ENCODE measurements at places on chromosomes 3 and 15.

DNA sequence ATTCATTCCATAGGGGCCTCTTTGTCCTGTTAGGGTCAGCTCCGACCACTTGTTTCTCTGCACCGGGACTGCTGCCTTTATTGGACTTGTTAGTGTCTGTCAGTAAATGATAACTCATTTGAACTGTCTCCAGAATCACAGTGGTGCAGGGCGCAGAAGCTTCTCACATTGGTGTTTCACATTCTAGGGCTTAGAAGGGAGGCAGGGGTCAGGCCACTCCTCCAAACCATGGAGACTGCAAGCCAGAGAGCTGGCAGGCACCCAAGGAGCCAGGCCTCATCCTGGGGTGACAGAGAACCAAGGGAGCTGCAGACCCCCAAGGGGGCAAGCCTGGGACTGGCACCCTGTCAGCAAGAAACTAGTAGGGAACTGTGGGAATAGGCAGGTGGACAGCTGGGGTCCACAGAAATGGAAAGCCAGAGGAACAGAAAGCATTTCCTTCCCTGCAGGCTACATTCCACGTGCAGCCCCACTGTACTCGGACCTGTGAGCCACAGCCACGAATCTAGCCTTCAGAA is 49.1 kb downstream of the CCNL1 start:
- DNase-seq, result no peak

GRCh38 chr15:61524545-61524944 is 295.4 kb upstream of the RORA start:
- DNase-seq, result no peak

DNA sequence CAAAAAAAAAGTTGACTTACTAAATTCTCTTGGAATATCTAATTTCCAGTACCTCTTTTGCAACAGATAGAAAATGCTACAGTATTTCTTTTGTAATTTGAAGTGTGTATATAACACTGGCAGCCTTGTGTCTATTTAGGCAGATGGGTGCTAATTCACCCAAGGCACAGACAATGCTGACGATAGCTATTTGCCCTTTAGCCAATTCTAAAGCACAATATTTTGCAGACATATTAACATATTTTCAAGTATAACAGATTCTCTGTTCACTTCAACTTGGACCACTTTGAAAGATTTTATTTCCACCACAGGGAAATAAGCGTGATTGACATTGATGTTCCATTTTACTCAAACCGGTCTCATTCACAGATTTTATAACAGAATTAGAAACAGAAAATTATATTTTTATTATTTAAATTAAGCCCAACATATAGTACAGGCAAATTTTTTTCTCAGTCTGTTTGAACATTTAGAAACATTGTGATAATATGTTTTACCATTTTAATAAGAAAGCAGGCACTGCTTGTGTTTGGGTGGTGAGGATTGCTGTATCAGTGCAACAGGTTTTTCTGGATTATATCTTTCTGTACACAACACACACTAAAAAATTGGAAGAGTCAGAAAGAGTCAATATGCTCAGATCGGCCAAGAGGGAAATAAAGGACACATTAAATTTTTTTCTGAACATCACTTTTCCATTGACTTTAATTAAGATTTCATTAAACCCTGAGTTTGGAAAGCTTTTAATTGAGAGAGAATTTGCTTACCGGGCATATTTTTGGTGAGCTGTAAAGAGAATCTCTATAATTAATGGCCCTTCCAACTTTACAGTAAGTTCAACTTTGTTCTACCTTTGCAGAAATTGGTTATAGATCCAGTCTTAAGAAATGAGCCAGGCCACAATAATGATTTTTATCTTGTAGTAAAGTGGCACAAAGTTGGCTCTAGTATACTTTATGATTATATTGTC is 327.3 kb upstream of the NR2F2 start:
- no peak for DNase-seq

GRCh38 chr3:103499967-103500366 is 1065.2 kb downstream of the ZPLD1 start:
- no peak for DNase-seq

DNA sequence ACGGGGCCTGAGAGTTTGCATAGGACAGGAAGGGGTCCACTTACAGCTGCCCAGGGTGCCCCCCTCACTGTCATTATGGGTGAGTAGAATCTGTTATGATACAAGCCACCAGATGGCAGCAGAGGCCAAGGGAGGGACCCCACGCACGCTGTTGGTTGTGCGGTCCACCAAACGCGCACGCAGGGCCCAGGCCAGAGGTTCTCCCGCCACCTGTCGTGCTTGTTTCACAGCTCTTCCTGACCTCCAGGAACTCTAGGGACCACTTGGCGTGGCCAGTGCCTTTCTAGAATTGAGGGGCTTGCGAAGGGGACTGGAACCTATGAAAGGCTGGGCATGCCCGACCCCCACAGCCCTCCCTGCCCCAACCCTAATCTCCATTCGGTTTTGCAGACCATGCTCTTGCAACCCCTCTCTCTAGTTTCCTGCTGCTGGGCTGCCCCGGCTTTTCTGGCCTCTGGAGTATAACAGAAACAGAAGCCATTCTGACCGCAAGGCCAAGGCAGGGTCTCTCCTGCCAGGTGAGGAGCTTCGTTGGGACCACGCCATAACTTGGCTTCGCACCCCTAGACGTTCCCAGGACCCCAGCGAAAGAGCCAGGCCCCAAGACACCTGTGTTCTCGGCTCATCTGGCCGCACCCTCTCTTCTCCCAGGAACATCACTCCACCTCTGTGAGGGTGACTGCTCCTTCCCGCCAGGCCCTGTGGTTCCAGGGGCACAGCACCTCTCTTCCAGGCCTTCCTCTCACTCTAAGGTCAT is 46.0 kb downstream of the ALDH1L1 start:
- DNase-seq, result peak; percentile 10

GRCh38 chr3:52317208-52318000 is 1.3 kb downstream of the DNAH1 start:
- DNase-seq, result peak; percentile 72

DNA sequence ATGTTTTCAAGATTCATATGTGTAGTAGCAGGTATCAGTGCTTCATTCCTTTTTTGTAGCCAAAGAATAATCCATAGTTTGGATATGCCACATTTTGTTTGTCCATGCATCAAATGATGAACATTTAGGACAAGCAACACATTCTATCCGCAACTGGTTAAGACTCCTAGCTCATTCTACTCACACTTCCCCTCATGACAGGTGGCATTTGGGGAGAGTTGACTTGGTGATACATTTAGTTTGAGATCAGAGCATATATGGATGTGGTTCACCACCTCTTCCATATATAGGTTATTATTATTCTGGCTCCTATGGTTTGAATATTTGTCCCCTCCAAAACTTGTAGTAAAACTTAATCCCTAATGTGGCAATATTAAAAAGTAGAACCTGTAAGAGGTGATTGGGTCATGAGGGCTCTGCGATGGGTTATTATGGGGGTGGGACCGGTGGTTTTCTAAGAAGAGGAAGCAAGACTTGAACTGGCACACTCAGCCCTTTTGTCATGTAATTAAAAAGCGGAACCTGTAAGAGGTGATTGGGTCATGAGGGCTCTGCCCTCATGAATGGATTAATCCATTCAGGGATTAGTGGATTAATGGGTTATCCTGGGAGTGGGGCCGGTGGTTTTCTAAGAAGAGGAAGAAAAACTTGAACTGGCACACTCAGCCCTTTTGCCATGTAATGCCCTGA is 75.3 kb upstream of the HRH1 start:
- peak; percentile 18 for DNase-seq

DNA sequence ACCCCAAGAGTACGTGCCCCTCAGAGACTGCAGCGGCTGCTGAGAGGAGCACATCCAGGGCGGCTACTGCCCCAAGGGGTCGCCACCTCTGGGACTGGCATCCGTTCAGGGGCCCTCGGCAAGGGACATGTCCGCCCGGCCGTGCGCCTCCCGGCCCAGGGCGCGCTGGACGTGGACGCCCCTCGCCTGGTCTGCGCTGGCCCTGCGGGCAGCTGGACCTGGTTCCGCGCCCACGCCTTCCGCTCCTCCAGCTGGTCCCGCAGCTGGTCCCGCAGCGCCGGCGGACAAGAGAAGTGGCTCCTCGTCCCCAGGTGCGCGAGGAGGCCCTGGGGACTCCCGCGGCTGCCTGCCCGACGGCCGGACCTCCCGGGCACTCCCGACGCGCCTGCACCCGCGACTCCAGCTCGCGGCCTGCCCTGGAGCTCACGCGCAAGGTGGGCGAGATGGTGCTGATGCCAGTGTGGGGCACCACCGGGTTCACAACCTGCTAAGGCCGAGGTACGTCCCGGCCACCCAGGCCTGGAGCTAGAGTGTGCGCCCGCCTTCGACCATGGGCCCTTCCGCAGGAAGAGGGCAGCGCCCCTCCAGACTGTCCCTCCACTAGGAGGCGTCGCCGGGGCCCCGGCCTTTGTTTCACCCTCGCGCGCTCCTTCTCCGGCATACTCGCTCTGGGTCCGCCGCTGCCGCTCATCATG is 14.4 kb upstream of the GP9 start:
- no peak for DNase-seq

DNA sequence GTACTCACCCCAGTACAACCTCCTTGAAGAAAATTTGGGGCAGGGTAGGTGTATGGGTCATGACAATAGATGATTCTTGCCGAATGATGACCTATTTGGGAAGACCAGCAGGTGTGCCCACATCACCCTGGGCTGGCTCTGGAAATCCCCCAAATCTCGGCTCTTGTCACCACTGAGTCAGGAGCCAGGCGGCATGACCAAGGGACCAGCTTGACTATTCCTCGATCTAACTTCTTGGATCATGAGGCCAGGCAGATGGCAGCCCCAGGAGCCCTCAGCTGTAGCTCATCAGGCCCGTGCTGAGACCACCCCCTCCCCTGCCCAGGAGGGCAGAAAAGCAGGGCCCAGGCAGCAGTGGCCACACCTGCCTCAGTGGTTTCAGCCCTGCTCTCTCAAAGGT is 9.2 kb upstream of the MUC4 start:
- no peak for DNase-seq

GRCh38 chr3:194395212-194395611 is 3.9 kb downstream of the GP5 start:
- DNase-seq, result no peak

DNA sequence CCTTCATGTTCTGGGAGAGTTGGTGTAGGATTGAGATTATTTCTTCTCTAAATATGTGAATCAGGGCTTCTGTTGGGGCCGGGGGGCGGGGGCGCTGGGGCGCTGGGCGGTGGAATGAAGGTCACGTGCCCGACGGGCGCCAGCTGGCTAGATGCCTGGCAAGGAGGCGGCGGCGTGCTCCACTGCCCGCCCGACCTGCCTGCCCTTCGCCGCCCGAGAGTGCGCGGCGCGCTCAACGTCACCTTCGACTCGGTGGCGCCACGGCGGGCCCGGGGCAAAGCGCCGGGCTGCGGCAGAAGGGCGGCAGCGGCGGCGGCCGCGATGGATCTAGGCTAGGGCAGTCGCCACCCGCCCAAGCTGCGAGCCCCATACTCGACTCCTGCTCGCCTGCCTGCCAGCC is 47.0 kb upstream of the LHFPL4 start:
- no peak for DNase-seq

- DNase-seq, result no peak
Observed at GRCh38 chr3:70640481-70640880, 328.0 kb upstream of the MDFIC2 start.
